ENCODE measurements at places on chromosomes 16 and 17. TPM values are rescaled to one million over a fixed set of nuclear protein-coding genes. Genes with fewer than 3 reads are reported as not detected.
A peak's percentile ranks its signal among the peaks of the same experiment; 100 is the strongest.

Gene WWP2
- 26.4 TPM for total RNA-seq

Gene TMED6
- 0.64 TPM for total RNA-seq

Gene GOT2
- 100 TPM for total RNA-seq

Gene RNF112
- 0.36 TPM for total RNA-seq

Gene SNX11
- total RNA-seq = 30.4 TPM

Gene KRT34
- total RNA-seq = not detected

Gene RCVRN
- total RNA-seq = not detected

Gene TBC1D28
- total RNA-seq = not detected

GRCh38 chr16:86595983-86596605 is 17.7 kb downstream of the FOXL1 start:
- peaks cover 15% of the 10 kb centered on the region for H3K4me1 ChIP-seq
- peak; percentile 51 for DNase-seq
- no peak overlapping the region for H3K4me3 ChIP-seq
- no peaks in the 10 kb centered on the region for H3K27me3 ChIP-seq

DNA sequence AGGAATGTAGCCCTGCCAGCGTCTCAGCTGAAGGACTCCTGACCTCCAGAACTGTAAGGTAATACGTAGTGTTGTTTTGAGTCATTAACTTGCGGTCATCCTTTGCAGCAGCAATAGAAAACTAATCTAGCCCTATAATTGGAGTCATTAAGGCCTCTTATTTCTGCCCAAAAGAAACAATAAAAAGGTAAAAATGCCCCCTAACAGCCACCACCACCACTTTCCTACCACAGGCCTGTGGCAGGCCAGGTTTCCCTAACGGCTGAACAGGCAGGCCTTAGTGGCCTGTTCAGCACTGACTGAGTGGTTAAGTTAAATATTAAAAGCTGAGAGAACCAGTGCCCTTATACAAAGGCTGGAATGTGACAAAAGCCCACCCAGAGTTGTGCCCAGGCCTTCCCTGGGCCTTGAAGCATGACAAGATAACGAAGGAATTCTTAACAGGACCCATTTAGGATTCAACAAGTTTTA is 286.5 kb upstream of the ERCC4 start:
- no peak for DNase-seq
- H3K27me3 ChIP-seq = no peaks in the 10 kb centered on the region
- no peak overlapping the region for H3K4me3 ChIP-seq

GRCh38 chr16:75251280-75252048 is at the start of gene BCAR1:
TSS of gene BCAR1 (minus strand) at chr16:75251624. CDS start at chr16:75251482, 142 bp downstream.
- peak within 1 kb of the TSS; percentile 99 for H3K27ac ChIP-seq
- DNase-seq = peak; percentile 90
- H3K27me3 ChIP-seq = no peaks in the 10 kb centered on the region
- H3K4me3 ChIP-seq = peak within 1 kb of the TSS; percentile 83

- no peak overlapping the region for H3K4me3 ChIP-seq
- DNase-seq = no peak
- peaks cover 16% of the 10 kb centered on the region for H3K4me1 ChIP-seq
- no peaks in the 10 kb centered on the region for H3K27me3 ChIP-seq
- H3K36me3 ChIP-seq = no peaks in the 10 kb centered on the region
Observed at GRCh38 chr16:31130336-31130891, 5.1 kb downstream of the PRSS8 start.

- DNase-seq = no peak
- no peak overlapping the region for H3K4me3 ChIP-seq
- H3K36me3 ChIP-seq = peaks cover 34% of the 10 kb centered on the region
- no peaks in the 10 kb centered on the region for H3K27me3 ChIP-seq
- no peaks in the 10 kb centered on the region for H3K4me1 ChIP-seq
Observed at GRCh38 chr16:69431948-69432468, 7.6 kb downstream of the CYB5B start.

- no peak for DNase-seq
- no peaks in the 10 kb centered on the region for H3K27me3 ChIP-seq
- H3K27ac ChIP-seq = no peak overlapping the region
Observed at GRCh38 chr16:87734644-87735043, 31.1 kb downstream of the KLHDC4 start.

- no peaks in the 10 kb centered on the region for H3K27me3 ChIP-seq
- H3K27ac ChIP-seq = peak overlapping the region; percentile 75
Observed at GRCh38 chr17:50866950-50867362, 802 bp upstream of the TOB1 start.

DNA sequence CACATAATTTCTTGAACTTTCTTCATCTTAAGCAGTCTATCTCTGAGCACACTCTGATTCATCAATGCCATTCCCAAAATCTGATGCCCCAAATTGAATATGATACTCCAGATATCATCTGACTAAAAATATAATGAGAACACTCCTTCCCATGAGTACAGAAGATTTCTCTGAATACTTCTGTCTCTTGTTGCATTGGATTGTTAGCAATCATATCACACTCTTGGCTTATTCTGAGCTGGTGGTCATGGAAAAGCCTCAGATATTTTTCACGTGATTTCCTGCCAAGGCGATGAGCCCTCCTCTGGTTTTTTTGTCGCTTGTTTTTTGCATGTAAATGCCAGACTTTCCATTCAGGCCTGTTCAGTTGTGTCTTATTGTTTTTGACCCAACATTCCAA is 87.2 kb downstream of the NOG start:
- H3K4me1 ChIP-seq = peaks cover 37% of the 10 kb centered on the region
- peaks cover 29% of the 10 kb centered on the region for H3K27me3 ChIP-seq
- no peaks in the 10 kb centered on the region for H3K36me3 ChIP-seq
- no peak overlapping the region for H3K4me3 ChIP-seq
- peak overlapping the region; percentile 81 for H3K27ac ChIP-seq

DNA sequence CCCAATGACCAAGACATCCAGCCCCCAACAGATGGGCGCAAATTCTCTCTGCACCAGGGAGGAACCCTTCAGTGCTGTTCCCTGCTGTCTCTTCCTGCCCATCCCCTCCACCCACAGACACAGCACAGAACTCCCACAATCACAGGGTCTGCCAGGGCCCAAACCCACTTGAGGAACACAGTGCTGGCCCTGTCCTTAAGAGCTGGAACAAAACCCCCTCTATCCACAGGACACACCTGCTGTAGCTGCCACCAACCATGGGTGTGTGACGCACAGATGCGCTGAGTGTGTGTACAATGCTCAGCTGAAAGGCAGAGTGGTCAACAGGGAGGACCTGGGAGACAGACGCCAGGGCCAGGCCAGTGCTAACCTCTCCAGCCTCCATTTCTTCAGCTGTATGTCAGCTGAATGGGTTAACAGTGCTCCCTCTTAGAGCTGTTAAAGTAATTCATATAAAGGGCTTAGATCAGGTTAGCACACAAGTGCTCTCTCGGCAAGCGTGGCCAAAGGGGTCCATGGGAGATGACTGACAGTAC is 62.1 kb downstream of the AMFR start:
- H3K4me3 ChIP-seq = no peak overlapping the region
- DNase-seq = no peak
- peaks cover 22% of the 10 kb centered on the region for H3K36me3 ChIP-seq
- H3K27ac ChIP-seq = no peak overlapping the region
- peaks cover 4% of the 10 kb centered on the region for H3K4me1 ChIP-seq

DNA sequence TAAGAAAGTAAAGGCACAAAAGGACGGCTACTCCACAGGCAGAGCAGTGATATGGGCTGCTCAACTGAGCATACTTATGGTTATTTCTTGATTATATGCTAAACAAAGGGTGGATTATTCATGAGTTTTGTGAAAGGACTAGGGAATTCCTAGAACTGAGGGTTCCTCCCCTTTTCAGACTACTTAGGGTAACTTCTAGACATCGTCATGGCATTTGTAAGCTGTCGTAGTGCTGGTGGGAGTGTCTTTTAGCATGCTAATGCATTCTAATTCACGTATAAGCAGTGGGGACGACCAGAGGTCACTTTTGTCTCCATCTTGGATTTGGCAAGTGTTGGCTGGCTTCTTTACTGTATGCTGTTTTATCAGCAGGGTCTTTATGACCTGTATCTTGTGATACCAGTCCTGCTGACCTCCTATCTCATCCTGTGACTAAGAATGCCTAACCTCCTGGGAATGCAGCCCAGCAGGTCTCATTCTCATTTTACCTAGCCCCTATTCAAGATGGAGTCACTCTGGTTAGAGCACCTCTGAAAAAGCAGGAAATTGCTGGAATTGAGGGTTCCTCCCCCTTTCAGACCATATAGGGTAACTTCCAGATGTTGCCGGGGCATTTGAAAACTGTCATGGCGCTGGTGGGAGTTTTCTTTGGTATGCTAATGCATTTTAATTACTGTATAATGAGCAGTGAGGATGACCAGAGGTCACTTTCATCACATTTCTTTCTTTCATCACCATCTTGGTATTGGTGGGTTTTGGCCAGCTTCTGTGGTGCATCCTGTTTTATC is 388.5 kb downstream of the XYLT1 start:
- no peaks in the 10 kb centered on the region for H3K36me3 ChIP-seq
- H3K4me1 ChIP-seq = no peaks in the 10 kb centered on the region
- H3K4me3 ChIP-seq = no peak overlapping the region
- H3K27me3 ChIP-seq = no peaks in the 10 kb centered on the region

DNA sequence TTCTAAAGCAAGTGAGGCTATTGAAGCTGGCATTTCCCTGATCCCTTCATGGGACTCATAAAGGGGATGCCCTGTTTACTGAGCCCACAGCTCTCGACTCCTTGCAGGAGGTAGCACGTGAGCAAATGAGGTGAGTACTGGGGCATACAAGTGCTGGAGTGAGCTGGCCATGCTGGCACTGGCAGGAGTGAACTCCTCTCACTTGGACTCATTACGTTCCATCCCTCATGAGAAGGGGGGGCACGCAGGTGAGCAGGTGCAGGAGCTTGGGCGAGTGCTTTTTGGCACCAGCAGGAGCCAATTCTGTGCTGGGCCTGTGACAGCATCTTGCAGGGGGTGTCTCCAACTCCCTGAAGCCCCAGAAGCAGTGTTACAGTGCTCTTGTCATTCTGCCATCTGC is 337.1 kb upstream of the CA10 start:
- no peak for DNase-seq
- no peak overlapping the region for H3K4me3 ChIP-seq
- H3K36me3 ChIP-seq = no peaks in the 10 kb centered on the region
- no peaks in the 10 kb centered on the region for H3K27me3 ChIP-seq

GRCh38 chr17:62565817-62566216 is 61.7 kb upstream of the MRC2 start:
- DNase-seq = peak; percentile 80
- H3K27ac ChIP-seq = peak overlapping the region; percentile 70
- peaks cover 6% of the 10 kb centered on the region for H3K36me3 ChIP-seq
- H3K4me1 ChIP-seq = peaks cover 18% of the 10 kb centered on the region
- no peak overlapping the region for H3K4me3 ChIP-seq
- H3K27me3 ChIP-seq = no peaks in the 10 kb centered on the region

GRCh38 chr16:795580-796229 is 4.8 kb downstream of the GNG13 start:
- H3K4me1 ChIP-seq = no peaks in the 10 kb centered on the region
- no peak overlapping the region for H3K4me3 ChIP-seq
- H3K27me3 ChIP-seq = peaks cover 12% of the 10 kb centered on the region
- no peak for DNase-seq

DNA sequence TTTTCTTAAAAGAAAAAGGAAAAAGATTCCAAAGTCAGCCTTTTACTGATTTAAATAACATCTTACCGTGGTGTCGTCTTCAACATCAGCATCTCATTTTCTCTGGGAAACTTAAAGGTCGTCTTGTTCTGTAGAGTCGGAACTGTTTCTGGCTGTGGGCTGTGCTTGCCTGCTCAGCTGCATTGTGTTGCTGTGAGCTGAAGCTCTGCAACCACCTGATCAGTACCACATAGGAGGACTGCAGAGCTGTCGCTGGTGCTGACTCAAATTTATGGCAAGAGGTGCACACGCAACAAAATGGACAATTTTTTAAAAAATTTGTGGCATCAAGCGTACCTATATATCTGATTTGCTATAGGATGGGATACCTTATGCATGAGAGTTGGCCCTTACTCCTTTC is at the start of gene OMG:
OMG (minus strand) TSS at position 150 of the 400 bp plus-strand sequence. CDS start 908 bp downstream, outside the sequence.
- no peak for DNase-seq
- no peaks in the 10 kb centered on the region for H3K36me3 ChIP-seq
- H3K27me3 ChIP-seq = no peaks in the 10 kb centered on the region
- no peak within 1 kb of the TSS for H3K27ac ChIP-seq

Data from astrocyte (in vitro differentiated cells and primary cell).